ENCODE measurements at places on chromosomes 4 and X.

- DNase-seq, result no peak
These were observed 80.1 kb downstream of the RCHY1 start for GRCh38 chr4:75434105-75434504.

DNA sequence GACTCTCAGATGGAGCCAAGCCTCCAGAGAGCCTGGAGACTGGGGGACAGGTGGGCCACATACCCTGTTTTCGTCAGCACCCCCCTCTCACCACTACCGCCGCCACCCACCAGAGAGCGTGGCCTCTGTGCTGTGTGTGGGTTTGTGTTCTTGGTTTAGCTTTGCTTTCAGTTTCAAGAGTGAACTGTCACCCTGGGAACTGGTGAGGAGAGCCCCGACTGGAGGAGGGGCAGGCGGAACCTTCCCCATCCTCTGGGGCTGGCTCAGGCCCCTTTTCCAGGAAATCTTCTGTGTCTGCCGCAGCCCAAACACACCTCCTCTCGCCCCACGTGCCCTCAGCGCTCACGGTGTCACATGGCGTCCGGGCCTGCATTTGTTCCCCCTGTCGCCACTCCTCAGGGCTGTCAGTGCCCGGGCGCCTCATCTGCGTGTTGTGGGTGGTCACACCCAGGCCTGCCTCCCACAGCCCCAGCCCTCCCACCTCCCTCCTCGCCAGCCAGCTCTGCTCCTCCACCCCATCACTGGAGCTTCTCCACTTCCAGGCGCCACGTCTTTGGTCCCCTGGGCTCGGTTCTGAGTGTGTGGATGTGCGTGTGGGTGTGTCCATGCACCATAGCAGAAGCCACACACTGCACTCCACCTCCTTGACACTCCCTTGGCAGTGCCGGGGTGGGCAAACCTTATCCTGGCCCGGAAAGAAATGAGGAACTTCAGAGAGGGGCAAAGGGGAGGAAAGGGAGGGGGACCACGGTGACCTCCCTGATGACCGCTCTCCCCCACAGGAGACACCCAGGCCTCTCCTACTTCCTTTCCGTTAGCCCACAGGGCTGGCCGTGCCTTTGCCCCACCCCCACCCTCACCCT lies 27.8 kb downstream of the ELF4 start:
- peak; percentile 59 for DNase-seq

DNA sequence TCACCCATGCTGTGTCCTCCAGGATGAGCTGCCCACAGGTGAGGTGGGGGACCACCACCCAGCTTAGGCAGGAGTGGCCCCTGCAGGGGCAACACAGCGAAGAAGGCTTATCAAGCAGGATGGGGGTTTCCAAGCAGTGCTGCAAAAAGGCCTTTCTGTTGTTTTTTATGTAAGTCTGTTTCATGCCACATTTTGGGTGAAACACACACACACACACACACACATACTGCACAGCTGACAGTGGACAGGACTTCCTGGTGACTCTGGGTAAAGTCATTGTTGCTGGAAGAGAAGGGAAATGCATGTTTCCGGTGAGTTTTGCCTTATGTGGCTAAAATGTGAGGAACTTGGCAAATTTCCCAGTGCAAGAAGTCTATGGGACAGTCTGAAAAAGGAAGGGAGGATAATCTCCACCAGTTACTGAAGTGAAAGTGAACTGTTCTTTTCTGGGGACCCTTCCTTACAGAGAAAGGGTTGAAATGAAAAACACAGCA lies 119.2 kb downstream of the IRF2 start:
- no peak for DNase-seq

- DNase-seq, result no peak
These were observed 39.0 kb downstream of the FRMD7 start for GRCh38 chrX:132088864-132089263.

DNA sequence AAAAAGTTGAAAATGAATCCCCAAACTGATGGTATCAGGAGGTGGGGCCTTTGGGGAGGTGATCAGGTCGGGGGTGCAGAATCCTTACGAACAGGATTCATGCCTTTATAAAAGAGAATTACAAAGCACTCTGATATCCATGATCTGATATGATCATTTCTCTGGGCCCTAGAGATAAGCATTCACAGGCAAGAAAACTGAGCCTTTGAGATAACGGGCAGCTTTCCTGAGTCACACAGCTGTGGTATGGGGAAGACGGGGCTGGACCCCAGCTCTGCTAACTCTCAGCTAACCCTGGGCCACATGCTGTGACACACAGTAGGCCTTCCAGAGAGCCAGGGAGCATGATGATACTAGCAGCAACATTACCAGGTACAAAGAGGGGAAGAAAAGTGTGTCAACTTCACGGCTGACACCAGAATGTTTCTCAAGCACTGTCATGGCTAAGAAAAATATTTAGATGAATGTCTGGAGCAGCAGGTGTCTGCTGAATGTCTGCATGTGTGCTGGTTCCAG lies 85.1 kb downstream of the SLC2A9 start:
- no peak for DNase-seq

- no peak for DNase-seq
These were observed 147.9 kb upstream of the SMAD1 start for GRCh38 chr4:145333786-145334185.

- no peak for DNase-seq
These were observed 122.5 kb upstream of the DDIT4L start for GRCh38 chr4:100312615-100313350.

DNA sequence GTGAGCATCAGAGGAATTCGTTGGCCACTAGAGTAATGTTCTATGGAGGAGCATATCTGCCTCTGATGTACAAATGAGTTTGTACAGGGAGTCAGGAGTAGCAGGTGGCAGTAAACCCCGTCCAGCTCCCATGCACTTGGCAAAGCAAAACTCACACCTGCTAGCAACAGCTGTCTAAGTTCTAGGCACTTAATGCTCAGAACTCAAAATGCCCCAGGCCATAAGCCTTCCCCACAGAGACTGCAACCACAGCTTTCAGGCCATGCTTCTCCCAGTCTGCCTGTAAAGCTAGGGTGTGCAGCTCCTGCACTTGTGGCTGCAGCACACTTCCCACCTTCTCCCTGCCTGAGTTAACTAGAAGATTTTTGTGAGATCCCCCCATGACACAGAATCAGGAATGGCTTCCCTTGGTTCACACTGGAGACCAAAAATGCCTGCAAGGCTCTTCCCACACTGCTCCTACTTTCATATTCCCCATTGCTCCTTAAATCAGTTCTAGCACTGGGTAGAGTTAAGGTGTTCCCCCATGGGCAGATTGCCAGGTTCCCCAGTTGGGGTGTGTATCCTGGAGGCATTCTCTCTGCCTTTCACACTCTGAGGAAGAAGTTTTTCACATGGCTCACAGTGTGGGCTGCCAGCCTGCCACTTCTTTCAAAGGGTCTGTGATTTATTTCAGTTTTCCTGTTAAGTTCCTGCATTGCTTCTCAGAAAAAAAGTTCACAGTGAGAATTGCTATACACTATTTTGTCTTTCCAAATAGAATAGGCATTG lies 189.9 kb downstream of the STPG2 start:
- DNase-seq, result no peak
